ENCODE measurements at places on chromosomes 3 and 15.
A peak's percentile ranks its signal among the peaks of the same experiment; 100 is the strongest.

- no peak for DNase-seq
These were observed 283.7 kb upstream of the ICE2 start for GRCh38 chr15:60762638-60763037.

- no peak for DNase-seq
These were observed 63.6 kb downstream of the OSBPL10 start for GRCh38 chr3:31917303-31918005.

DNA sequence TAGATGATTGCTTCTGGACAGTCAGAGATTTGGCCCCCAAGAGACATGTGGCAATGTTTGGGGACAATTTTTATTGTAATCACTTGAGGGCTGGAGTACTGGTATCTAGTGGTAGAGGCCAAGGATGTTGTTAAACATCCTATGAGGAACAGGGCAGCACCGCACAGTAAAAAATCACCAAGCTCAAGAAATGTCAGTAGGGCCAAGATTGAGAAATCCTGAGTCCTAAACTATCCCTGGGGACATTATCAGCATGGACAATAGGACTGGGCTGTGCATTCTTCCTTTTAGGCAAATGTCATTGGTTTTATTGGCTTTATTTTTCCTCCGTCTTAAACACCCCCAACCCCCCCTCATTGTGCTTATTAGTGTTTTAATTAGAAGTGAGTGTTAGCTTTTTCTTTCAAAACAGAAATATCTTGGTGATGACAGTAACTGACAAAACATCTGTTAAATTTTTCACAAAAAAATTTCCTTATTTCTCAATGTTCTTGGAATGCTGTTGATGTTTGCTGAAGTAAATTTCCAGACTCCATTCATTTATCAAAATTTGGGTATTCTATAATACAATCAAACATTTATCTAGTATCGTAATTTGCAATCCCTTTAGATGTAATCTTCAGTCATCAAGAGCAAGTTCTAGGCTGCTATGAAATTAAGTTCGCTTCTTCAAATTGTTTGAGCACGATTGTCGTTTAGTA, 944.4 kb downstream of the VGLL3 start:
- peak; percentile 11 for DNase-seq

DNA sequence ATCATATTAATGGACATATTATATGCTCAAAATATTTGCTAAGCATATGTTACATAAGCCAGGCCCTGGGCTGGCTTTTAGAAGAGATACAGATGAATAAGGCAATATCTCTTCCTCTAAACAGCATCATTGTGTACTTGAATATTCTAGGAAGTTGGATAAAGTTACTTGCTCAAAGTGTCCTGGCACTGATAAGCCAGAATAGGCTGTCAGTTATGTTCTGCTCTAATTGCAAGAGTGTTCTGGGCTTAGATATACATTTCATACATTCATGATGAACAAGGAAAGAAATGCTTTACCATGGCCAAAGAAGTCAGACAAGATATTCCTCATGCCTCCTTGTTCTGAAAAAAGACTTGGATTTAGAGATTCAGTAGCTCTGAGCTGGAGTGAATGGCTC, 40.7 kb downstream of the KBTBD12 start:
- DNase-seq, result no peak

DNA sequence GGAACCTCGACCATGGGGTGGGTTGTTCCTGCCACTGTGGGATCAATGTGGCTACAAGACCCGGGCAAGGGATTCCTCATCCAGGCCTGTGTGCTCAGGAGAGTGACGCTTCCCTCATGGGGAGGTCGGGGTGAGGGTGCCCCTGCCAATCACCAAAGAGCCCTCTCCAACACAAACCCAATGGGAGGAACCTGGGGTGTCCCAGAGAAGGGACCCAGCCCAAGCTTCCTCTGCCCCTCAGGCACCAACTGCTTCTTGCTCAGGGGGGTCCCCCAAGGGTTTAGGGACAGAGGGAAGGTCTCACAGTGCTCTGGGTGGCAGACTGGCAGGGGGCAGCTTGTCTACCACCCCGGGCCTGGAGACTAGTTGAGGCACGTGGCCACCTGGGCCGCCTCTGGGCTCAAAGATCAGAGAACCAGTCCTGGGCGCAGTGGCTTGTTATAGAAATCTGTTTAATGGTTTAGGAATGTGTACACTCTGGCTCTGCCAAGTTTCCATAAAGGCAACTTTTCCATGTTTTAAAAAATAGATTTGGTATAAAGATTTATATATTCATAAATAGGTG, 26.6 kb downstream of the GP9 start:
- DNase-seq, result peak; percentile 74

DNA sequence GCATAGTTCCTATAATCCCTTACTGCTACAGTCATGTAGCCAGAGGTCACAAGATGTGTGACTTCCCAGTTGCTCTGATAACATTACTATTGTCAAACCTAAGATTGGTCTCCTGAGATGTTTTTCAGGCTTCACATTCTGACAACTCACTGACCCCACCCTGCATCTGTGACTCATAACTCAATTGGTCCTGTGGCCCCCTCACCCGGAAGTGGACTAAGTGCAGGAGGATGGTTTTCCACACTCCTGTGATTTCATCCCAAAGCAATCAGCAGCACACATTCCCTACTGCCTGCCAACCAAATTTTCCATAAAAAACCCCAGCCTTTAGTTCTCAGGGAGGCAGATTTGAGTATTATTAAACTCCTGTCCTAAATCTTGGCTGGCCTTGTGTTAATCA, 564.9 kb upstream of the ZNF385D start:
- no peak for DNase-seq

- no peak for DNase-seq
These were observed 122.8 kb upstream of the ABHD17C start for GRCh38 chr15:80572337-80572736.

DNA sequence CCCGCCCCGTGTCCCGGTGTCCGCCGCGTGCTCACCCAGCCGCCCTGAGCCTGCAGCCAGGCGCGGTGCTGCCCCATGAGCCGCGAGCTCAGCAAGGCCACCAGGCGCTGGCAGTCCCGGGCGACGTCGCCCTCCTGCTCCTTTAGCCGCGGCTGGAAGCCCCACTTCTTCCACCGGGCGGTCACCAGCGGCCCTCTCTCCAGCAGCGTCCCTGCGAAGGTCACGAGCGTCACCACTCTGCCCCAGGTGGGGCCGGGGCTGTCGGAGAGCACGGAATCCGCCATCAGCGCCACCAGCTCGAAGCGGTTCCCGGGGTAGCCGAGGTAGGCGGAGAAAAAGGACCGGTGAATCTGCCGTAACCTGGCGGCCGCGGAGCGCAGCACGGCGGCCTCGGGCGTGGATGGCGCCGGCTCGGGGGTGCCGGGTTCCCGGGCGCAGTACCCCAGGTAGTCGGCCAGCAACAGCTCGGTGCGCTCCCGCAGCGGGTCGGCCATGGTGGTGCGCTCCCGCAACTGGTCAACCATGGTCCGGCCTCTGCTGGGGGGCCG, 298 bp downstream of the BCL2L10 start:
- DNase-seq, result no peak

- no peak for DNase-seq
These were observed 5.2 kb upstream of the TMCO5A start for GRCh38 chr15:37929238-37929637.

DNA sequence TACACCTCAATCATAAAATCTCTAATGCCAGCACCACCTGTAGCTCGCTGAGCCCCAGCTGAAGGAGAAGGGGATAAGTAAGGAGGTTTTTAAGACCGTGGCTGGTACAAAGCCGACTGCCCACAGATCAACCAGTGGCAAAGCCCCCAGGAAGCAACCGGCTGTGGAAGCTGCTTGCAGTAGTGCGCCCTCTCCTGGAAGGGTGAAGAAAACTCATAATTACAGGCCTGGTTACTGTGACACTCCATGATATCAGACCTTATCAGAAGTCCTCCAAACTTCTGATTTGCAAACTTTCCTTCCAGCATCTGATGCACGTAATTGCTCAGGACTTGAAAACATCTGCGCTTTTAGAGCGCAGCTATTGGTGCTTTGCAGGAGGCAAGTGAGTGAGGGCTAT, 63.1 kb upstream of the MCTP2 start:
- DNase-seq, result no peak

DNA sequence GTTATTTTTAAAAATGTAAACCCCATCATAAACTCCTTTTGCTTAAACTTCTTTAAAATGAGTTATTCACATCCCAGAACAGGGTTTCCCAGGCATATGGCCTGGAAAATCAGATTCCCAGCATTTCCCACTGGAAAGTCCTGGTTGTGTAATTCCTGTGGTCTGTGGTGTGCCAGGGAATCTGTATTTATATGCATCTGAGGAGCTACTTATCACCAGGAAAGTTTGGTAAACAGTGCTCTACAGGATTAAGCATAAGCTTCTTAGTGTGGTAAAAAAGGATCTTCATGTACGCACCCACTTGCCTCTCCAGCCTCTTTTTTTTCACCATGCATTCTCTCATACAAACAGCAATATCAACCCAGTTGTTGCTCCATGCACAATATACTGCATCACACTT, 28.2 kb downstream of the MEIS2 start:
- DNase-seq, result no peak

- DNase-seq, result no peak
These were observed 25.2 kb downstream of the EXD1 start for GRCh38 chr15:41205315-41205714.

- DNase-seq, result no peak
These were observed 328.5 kb downstream of the MECOM start for GRCh38 chr3:169334991-169335390.

GRCh38 chr3:11423868-11424267, 151.7 kb downstream of the ATG7 start:
- no peak for DNase-seq

GRCh38 chr15:56428821-56429458, 36.0 kb downstream of the MNS1 start:
- DNase-seq, result no peak

GRCh38 chr15:49624056-49624455, 3.2 kb downstream of the DTWD1 start:
- no peak for DNase-seq

- DNase-seq, result peak; percentile 44
These were observed 589 bp upstream of the GPR27 start for GRCh38 chr3:71752831-71753700.

GRCh38 chr3:25056036-25056755, 371.9 kb upstream of the RARB start:
- DNase-seq, result no peak

- DNase-seq, result peak; percentile 86
These were observed 84.8 kb downstream of the SMAD3 start for GRCh38 chr15:67150023-67150860.

DNA sequence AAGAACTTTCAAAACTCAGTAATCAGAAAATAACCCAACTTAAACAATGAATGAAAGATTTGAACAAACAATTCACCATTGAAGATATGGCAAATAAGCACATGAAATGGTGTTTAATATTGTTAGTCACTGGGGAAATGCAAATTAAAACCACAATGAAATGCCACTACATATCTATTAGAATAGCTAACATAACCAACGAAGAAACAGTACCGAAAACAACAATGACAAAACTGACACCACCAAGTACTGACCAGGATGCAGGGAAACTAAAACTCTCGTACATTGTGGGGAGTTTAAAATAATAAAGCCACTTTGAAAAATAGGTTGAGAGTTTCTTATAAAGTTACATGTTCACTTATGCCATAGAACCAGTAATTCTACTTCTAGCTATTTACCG, 69.1 kb downstream of the KBTBD8 start:
- DNase-seq, result no peak

- DNase-seq, result no peak
These were observed 14.5 kb downstream of the BCL2A1 start for GRCh38 chr15:79956354-79956939.

DNA sequence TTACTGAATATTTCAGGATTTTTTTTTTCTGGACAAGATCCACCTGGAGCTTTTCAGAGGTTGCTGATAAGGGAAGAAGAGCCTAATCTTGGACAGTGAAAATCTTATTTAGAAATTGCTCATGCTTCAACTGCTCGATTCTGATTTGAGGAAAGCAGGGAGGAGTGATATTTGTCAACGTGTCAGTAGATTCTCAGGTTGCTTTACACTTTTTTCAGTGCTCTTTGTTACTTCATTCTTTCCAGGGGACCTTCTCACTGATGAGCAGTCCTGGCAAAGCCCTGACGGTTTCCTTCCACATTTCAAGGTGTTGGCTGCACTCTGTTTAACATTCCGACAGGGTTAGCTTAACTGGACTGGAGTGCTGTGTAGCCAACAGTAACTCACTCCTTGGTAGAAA, 24.1 kb upstream of the RARB start:
- no peak for DNase-seq

GRCh38 chr15:42456971-42457370, 34.0 kb downstream of the ZNF106 start:
- no peak for DNase-seq

GRCh38 chr3:14997941-14998340, 50.6 kb downstream of the NR2C2 start:
- DNase-seq, result no peak

DNA sequence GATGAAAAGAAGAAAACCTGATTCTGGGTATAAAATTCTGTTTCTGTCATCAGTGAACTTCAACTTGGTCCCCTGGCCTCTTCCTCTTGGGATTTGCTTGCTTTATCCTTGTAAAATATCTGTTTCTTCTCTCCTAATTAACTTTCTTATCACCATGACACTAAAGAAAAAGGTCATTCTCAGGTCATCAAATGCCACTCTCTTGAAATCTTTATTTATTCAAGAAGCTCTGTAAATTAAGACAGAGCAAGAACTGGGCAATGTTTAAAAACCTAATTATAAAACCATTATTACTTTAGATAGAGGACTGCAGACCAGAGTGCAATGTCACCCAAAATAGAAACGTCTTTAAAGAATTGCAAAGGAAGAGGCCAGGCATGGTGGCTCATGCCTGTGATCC, 6.0 kb upstream of the LIPC start:
- DNase-seq, result no peak

DNA sequence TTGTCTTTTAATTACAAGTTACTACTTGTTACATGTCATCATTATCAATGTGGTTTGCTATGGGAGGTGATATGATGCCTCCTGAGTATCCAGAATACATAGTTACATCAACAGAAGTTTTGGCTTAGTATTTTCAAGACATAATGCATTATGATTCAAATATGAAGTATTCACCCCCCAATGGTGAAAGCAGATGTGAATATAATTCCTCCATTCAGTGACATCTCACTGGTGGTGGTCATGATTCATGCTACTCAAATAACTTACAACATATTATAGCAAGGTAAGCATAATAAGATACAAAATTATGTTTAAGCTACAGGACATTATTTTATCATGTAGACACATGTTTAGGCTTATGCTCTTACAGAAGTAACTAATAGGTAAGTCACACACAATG, 34.9 kb upstream of the TTBK2 start:
- no peak for DNase-seq

DNA sequence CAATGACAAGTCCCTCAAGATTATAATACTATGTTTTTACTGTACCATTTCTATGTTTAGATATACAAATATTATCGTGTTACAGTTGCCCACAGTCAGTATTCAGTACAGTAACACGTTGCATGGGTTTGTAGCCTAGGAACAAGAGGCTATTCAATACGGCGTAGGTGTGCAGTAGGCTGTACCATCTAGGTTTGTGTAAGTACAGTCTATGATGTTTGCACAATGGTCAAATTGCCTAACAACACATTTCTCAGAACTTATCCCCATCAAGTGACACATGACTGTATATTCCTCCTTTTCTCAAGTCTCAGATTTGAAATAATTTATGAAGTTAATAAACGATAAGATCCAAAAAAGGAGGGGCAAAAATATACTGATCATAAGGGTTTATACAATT, 21.7 kb downstream of the ZDHHC3 start:
- DNase-seq, result no peak
